ENCODE measurements at places on chromosomes 13 and 19.

DNA sequence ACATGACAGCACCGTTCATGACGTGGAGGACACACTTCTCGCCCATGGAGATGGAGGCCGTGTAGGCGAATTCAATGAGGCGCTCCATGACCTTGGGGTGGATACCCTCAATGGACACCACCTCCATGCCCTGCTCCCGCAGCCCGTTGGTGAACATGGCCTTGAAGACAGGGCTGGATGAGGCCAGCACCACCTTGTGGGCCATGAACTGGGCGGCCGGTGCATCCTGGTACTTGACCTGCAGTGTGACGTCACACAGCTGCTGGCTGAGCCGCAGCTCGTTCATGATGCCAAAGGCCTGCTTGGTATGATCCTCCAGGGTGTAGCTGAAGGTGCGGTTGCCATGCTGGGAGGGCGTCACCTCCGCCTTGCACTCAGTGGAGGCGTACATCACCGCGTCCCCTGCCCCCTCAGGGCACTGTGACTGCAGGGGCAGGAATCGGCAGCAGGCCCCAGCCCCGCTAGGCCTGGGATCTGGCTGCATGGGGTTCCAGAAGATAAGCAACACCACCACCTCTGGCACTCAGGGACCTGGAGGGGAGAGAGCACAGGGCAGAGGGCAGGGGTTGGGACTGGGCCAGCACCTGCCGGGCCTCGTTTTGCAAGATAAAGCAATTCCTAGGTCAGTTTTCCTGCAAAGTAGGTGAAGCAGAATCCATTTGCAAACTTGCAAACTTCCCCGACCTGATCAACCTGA, 3.5 kb downstream of the KEAP1 start:
- DNase-seq, result no peak

- peak; percentile 7 for DNase-seq
These were observed 5.6 kb upstream of the SIGLEC9 start for GRCh38 chr19:51119101-51119500.

DNA sequence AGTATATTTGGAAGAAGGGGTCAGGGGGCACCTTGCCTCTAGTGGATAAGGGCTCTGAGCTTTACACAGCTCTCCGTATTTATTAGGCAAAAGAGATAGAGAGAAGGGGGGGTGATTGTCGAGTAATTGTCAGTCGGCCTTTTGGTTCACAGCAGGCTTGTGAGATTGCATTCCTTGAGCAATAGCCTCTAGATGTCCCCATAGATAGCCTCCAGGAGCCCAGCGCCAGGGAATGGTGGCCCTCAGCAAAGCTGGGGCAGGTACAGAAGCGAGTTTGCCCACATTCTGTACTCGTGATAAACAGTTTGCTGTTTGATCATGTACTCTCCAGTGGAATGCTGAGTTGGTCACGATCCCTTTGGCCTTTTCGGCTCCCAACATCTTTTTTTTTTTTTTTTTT, 4.6 kb downstream of the ZNF613 start:
- DNase-seq, result no peak

DNA sequence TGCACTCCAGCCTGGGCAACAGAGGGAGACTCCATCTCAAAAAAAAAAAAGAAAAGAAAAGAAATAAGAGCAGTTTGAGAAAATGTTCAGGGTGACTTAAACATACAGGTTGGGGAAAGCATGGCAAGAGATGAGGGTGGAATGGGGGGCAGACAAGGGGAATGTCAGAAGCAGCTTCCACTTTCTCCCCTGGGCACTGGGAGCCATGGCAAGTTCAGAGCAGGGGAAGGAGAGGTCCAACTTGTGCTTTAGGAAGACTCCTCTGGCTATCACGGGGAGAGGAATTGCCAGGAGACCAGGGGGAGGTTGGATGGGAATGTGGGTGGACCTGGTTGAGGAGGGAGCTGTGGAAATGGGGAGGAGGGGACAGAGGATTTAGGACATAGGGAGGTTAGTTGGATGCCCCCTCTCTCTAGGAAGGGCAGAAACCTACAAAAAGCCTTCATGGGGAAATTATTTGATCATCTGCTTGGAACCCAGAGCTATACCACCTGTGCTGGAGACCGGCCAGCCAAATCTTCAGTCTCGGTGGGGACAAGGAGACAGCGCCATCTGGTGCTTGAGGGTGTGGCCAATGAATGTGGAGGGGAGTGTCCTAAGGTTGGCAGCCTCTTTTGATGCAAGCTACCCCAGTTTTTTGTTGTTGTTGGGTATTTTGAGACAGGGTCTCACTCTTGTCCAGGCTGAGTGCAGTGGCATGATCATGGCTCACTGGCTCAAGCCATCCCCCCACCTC, 7.3 kb upstream of the STRN4 start:
- DNase-seq, result peak; percentile 59

- DNase-seq, result no peak
These were observed 27.4 kb downstream of the ARHGEF7 start for GRCh38 chr13:111142472-111142871.

DNA sequence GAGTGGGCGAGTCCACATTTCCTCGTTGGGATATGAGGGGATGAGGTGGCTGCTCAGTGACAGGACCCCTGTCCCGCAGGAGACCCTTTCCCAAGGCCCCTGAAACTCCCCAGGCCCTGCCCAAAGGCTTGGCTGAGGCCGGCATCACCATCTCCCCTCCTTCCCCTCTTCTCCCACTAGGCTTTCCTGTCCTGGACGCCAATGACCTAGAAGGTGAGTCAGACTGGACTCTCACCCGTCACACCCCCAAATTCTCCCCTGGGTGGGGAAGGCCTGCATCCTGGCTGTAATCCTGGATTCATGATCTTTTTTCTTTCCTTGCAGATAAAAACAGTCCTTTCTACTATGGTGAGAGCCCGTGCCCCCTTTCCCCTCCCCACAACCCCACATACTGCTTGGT, 5.3 kb downstream of the FXYD3 start:
- no peak for DNase-seq

DNA sequence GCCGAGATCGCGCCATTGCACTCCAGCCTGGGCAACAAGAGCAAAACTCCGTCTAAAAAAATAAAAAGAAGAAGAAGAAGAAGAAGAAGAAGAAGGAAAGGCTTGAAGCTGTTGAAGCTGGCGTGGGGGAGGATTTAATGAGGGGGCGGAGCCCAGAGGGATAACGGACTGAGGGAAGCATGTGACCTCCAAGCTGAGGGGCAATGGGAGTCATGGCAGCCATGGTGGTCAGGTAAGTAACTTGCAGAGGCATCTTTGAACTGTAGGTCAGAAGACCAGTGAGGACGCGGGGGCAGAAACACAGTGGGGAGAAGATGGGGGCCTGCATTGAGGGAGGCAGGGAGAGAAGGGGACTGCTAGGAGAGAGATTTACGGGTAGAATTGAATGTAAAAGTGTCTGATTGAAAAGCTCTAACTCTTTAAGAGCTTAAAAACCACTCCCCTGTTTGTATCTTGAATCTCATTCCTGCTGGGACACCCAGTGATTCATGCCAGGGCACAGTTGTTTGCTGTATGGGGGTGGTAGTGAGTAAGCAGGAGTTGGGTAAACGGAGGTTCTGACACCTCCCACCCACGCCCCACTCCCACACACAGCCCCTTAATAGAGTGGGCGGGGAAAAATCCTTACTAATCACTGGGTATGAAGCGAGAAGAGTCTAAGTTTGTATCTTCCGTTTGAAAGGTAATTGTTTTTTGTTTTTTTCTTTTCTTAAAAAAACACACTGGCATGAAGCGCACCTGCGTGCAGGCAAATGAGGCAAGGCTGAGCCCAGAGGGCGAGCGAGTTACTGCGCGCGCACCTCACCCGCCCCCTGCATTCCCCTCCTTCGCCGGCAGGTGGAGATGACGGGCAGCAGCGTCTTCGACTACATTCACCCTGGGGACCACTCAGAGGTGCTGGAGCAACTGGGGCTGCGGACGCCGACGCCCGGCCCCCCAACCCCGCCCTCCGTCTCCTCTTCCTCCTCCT, 13.0 kb downstream of the TMEM160 start:
- DNase-seq, result peak; percentile 96

DNA sequence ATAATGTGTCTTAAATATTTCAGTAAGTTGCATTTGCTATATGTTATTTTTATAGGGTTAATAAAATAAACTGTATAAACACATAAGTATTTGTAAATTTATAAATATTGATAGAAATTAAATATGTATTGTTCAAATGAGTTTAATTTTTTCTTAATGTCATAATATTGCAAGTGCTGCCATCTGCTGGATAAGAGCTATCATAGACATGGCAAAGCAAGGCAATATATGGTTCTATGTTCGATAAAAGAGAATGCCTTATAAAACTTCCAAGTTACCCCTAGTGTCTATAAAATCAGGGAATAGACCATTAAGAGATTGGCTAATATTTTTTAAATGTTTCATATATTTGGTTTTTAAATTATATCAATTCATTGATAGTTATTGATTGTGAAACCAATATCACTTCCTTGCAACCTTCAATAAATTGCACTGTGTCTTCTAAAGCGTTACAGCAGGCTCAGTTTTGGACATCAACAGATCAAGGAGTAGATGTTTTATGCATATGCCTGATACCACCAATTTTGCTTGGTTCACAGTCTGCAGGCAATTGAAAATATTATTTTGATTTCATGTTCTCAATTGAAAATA, 29.0 kb upstream of the SLITRK6 start:
- DNase-seq, result peak; percentile 45
